ENCODE measurements at places on chromosomes 7 and 10.

GRCh38 chr10:132877473-132877872 lies 64.9 kb downstream of the CFAP46 start:
- no peak overlapping the region for H3K4me3 ChIP-seq
- H3K27me3 ChIP-seq = peaks cover 3% of the 10 kb centered on the region
- DNase-seq = peak; percentile 28
- no peaks in the 10 kb centered on the region for H3K4me1 ChIP-seq

- DNase-seq = no peak
- no peak overlapping the region for H3K27ac ChIP-seq
- no peak overlapping the region for H3K4me3 ChIP-seq
- no peaks in the 10 kb centered on the region for H3K4me1 ChIP-seq
- H3K36me3 ChIP-seq = no peaks in the 10 kb centered on the region
- no peaks in the 10 kb centered on the region for H3K27me3 ChIP-seq
Observed at GRCh38 chr10:1706711-1707110, 30.6 kb downstream of the ADARB2 start.

DNA sequence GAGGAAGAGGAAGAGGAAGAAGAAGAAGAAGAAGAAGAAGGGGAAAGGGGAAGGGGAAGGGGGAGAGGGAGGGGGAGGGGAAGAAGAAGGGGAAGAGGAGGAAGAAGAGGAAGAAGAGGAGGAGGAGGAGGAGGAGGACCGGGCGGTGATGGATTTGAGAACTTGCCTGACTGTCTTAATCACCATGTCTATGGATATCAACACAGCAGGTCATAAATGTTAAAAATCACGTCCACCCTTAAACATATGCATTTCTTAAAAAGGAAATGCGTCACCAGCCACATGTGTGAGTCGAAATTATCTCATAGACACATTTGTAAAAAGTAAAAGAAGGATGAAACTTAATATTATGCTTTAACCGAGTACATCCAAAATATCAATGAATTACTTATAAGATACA lies 42.1 kb upstream of the INSIG1 start:
- H3K36me3 ChIP-seq = no peaks in the 10 kb centered on the region
- no peaks in the 10 kb centered on the region for H3K4me1 ChIP-seq
- no peak overlapping the region for H3K4me3 ChIP-seq
- no peak for DNase-seq
- H3K27ac ChIP-seq = no peak overlapping the region

DNA sequence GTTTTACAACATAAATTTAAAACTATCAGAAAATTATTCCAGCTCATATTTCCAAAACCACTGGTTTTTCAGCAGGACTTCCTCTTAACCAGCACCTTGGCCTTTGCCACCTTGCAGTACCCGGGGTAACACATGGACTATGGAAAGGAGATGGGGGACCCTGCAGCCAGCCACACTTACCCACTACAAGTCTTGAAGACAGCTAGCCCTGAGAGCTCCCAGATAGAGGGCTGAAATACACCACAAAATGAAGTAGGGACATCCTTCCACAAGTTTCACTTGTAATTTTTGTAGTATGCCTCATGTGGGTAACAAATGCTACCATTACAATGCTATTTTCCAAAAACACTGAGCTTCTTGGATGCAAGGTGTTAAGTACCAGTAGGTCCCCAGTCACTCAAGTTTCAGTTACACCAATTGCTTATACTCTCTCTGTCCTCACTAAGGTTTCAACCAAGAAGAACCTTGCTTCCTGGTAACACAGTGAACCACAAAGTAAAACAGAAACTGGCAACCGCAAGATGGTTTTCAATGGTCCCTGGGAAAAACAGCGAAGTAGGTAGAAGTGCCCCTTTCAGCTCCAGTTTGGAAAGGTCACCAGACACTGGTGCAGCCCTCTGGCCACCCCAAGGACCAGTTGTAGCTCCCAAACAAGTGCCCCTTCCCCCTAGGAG lies 110.9 kb downstream of the SGMS1 start:
- no peaks in the 10 kb centered on the region for H3K36me3 ChIP-seq
- H3K4me3 ChIP-seq = no peak overlapping the region
- H3K27ac ChIP-seq = no peak overlapping the region
- H3K4me1 ChIP-seq = peaks cover 4% of the 10 kb centered on the region
- DNase-seq = no peak

GRCh38 chr7:129434675-129435318 lies 565 bp downstream of the STRIP2 start:
- no peaks in the 10 kb centered on the region for H3K36me3 ChIP-seq
- peaks cover 50% of the 10 kb centered on the region for H3K27me3 ChIP-seq
- peaks cover 6% of the 10 kb centered on the region for H3K4me1 ChIP-seq
- DNase-seq = no peak
- H3K27ac ChIP-seq = no peak overlapping the region
- peak overlapping the region; percentile 87 for H3K4me3 ChIP-seq

DNA sequence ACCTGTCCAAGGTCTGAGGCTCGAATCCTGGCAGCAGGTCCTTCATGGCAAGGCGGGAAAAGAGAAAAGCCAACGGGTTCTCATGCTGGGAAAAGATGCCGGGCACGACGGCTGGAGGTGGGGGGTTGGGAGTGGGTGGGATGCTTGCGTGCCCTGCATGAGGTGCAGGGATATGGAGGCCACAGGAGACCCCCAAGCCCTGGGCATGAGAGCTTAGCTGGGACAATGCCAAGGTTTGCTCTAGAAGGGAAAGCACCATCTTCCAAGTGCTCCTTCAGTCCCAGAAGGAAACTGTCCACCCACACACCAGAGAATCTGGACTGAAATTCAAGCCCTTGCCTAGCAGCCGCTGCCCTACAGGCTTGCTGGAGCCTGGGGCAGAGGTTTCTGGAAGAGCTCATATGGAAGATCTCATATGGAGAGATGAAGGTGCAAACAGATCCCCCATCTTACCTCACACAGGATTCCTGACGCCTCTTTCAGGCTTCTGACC lies 64.3 kb downstream of the ZRANB1 start:
- H3K36me3 ChIP-seq = peaks cover 56% of the 10 kb centered on the region
- no peak overlapping the region for H3K4me3 ChIP-seq
- H3K4me1 ChIP-seq = peaks cover 7% of the 10 kb centered on the region
- no peak for DNase-seq
- H3K27ac ChIP-seq = no peak overlapping the region

DNA sequence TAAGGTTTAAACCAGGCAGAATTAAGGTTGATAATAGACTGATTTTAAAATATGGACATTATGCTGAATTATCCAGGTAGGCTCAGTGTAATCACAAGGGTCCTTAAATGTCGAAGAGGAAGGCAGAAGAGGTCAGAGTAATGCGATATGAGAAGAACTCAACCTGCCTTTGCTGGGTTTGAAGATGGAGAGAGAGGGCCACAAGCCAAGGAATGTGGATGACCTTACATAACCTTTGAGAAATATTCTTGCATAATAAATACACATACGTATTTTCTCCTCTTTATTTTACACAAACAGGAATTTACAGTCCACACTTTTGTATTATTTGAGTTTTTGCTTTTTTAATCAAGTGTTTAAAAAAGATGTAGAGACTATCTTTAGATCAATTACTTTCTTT lies 88.5 kb downstream of the ST7 start:
- H3K4me1 ChIP-seq = no peaks in the 10 kb centered on the region
- H3K36me3 ChIP-seq = no peaks in the 10 kb centered on the region
- no peak for DNase-seq
- no peak overlapping the region for H3K27ac ChIP-seq
- H3K27me3 ChIP-seq = no peaks in the 10 kb centered on the region
- H3K4me3 ChIP-seq = no peak overlapping the region

GRCh38 chr7:35495377-35495776 lies 199.6 kb downstream of the HERPUD2 start:
- H3K4me1 ChIP-seq = no peaks in the 10 kb centered on the region
- H3K4me3 ChIP-seq = no peak overlapping the region
- H3K36me3 ChIP-seq = no peaks in the 10 kb centered on the region
- H3K27me3 ChIP-seq = no peaks in the 10 kb centered on the region
- no peak overlapping the region for H3K27ac ChIP-seq

DNA sequence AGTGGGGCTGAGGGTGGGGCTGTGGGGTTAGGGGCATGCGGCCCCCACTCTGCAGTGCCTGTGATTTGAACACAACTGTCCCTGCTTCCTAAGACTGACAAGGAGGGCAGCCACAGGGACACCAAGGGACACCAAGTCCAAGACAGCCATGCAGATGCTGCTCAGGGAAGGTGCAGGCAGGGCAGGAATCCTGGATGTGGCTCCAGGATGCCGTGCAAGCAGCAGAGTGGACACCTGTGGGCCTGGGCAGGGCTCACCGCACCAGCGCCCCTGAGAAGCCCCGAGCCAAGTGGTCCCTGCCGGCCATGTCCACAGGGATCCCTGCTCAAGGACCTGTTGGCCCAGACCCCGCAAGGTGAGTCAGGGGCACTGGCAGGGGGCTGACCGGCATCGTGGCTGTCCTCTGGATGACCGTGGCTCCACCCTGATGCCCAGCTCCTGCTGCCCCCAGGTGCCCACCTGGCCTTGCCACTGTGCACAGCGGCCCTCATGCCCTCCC lies 58.5 kb downstream of the STK32C start:
- no peak for DNase-seq
- peaks cover 18% of the 10 kb centered on the region for H3K4me1 ChIP-seq
- H3K4me3 ChIP-seq = peak overlapping the region; percentile 32
- H3K27me3 ChIP-seq = no peaks in the 10 kb centered on the region

DNA sequence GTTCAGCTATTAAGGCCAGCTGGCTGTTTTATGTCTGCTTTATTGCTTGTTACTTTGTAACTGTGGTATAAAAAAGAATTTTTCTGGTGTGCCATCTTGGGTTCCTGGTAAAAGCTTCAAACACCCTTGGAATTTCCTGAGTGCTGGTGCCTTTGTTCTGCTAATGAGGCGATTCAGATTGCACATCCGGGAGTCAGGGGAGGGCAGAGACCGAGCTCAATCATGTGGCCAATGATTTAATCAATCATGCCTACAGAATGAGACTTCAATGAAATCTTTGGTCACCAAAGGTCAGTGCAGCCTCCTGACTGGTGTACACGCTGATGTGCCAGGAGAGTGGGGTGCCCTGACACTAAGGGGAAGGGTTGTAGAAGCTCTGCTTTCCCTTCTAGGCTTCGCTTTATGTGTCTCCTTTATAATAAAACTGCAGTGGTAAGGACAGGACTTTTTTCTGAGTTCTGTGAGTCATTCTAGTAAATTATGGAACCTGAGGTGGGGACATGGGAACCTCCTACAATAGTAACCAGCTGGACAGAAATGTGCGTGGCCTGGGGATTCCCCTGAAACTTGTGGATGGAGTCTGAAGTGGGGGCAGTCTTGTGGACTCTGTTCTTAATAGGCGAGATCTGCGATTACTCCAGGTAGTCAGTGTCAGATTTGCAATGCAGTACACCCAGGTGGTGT lies 69.4 kb upstream of the OGDHL start:
- H3K4me1 ChIP-seq = no peaks in the 10 kb centered on the region
- H3K4me3 ChIP-seq = no peak overlapping the region
- no peak for DNase-seq
- H3K27ac ChIP-seq = no peak overlapping the region
- H3K27me3 ChIP-seq = no peaks in the 10 kb centered on the region

GRCh38 chr10:101071885-101072433 lies 10.2 kb downstream of the KAZALD1 start:
- no peak overlapping the region for H3K4me3 ChIP-seq
- H3K36me3 ChIP-seq = no peaks in the 10 kb centered on the region
- DNase-seq = no peak

DNA sequence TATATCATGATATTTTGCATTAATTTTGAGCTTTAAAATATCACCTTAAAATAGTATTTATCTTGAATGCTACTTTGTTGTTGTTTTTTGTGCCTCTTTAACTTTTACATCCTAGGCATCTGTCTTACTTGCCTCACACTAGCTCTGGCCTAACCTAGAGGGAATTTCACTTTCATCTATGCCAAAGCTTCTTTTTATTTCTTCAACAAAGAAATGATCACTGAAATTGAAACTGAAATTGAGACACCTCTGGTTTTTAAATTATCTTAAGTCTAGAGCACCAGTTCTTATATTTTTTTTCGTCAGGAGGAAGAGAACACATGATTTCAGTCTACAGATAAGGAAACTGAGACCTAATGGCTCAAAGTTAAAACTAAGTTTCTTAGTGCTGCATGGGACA lies 3.5 kb upstream of the SCIN start:
- DNase-seq = no peak
- H3K27ac ChIP-seq = no peak overlapping the region
- H3K4me1 ChIP-seq = peaks cover 14% of the 10 kb centered on the region
- no peak overlapping the region for H3K4me3 ChIP-seq

DNA sequence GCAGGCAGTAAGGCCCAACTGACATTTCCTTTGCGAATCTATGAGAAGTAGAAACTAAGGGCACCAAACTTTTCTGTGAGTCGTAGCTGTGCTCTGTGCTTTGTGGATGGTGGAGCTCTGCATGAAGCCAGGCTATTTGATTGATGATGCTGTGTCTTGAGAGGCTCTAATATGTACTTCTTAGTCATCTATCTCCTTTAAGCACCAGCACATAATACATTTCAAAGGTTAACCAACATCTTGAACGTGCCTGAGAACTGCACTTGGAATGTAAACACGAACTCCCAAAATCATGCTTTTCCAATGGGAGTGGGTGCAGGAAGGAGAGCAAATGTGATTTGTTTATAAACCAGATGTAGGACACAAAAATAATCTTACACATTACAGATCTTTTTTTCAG lies 411.6 kb downstream of the PARD3 start:
- H3K27ac ChIP-seq = no peak overlapping the region
- no peaks in the 10 kb centered on the region for H3K4me1 ChIP-seq
- H3K27me3 ChIP-seq = no peaks in the 10 kb centered on the region
- no peak overlapping the region for H3K4me3 ChIP-seq

DNA sequence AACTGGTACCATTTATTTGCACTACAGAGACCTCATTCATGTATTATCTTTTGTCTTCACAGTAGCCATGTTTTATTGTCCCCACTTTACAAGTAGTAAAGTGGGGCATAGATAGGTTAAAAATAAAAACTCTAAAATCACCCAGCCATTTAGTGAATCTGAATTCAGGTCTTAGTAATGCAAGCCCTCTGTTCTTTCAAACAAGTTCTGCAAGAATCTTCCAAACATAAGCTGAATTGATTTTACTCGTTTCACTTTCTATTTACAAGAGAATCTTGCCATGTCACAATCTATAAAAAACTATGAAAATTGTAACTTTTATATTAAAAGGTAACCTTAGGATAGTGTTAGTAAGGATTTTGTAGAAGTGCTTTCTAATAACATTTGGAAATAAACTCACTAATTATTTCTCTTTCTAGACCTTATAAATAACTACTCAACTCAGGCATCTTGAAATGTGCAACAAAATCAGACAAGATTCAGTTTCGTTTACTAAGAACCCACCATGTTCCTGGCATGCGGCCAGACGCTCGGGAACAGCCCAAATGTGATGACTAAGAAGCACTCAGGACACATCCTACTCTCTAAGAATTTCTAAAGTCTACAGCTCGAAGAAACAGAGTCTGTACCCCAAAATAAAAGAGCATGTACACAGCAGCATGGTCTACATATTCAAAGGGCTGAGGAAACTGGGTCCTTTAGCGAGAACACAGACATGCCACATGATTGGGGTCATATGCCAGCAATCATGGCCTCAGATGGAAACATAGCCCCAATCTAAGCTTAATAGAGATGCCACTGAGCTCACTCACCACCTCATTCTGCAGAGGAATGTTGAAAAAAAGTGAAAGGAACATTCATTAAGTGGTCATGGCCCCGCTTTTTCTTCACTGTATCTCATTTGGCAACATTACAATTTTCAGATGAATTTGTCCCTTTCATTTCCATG lies 167.6 kb downstream of the AMPH start:
- no peak overlapping the region for H3K27ac ChIP-seq
- no peaks in the 10 kb centered on the region for H3K27me3 ChIP-seq
- peak; percentile 40 for DNase-seq
- H3K36me3 ChIP-seq = no peaks in the 10 kb centered on the region
- no peaks in the 10 kb centered on the region for H3K4me1 ChIP-seq
- H3K4me3 ChIP-seq = no peak overlapping the region

GRCh38 chr7:41571573-41571972 lies 131.3 kb downstream of the INHBA start:
- H3K27ac ChIP-seq = no peak overlapping the region
- H3K36me3 ChIP-seq = no peaks in the 10 kb centered on the region
- H3K4me3 ChIP-seq = no peak overlapping the region
